GM04504 (cell line): ENCODE measurements at places on chromosomes 11 and 22.

DNA sequence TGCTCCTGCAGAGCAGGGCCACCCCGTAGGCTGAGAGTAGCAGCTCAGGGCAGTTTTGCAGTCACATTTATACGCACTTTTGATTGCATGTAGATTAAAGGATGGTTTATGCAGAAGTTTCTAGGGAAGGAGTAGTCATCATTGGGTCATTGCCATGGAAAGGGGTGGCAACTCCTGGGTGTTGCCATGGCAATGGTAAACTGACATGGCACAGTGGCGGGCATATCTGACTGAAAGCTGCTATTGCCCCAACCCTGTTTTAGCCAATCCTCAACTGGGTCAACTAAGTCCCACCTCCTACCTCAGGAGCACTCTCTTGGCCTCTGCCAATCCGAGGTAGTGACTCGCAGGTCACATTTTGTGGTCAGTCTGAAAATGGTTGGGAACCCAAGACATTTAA lies 2.4 kb upstream of the ARSA start:
- no peak for DNase-seq

- no peak for DNase-seq
These were observed 239.0 kb downstream of the TENM4 start for GRCh38 chr11:79201677-79202347.

DNA sequence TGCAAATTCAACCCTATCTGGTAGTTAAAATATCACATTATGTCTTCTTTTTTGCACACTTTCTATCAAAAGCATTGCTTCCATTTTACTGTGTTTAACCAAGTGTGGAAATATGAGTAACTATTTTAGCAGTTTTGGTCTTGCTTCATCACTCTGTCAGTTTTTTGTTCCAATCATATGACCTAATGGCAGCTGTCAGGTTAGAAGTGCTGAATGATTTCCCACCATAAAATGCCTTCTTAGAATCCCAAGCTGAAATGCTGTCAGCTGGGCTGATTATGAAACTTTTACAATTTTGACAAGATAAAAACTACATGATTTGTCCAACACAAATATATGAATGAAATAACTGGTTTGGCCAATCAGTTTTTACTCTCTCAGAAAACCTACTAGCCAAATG lies 1654.6 kb upstream of the RAG2 start:
- DNase-seq, result no peak

DNA sequence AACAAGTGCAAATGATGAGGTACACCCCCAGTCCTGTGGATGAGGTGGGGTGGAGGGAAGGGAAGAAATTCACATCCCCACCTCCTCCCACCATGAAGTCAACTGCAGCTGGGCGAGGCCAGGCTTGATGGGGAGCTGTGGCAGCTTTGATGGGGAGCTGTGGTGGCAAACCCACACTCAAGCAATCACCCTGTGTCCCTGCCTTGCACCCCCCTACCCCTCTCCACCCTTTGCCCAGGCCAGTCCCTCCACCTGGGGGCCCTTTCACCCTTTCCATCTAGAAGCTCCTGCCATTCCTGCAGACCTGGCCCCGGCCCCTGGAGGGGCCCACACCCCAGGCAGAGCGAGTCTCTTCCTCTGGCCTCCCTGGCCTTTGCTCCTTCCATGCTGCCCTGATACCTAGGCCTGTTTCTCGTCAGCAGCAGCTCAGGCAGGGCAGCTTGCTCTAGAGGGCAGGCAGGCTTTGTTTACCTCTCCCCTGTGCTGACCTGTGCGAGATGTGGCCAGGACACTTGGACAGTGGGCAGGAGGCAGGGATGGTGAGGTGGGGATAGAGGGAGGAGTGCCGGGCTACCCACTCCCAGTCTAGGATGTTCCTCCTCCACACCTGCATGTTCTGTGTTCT lies 4.5 kb upstream of the FGF3 start:
- no peak for DNase-seq

DNA sequence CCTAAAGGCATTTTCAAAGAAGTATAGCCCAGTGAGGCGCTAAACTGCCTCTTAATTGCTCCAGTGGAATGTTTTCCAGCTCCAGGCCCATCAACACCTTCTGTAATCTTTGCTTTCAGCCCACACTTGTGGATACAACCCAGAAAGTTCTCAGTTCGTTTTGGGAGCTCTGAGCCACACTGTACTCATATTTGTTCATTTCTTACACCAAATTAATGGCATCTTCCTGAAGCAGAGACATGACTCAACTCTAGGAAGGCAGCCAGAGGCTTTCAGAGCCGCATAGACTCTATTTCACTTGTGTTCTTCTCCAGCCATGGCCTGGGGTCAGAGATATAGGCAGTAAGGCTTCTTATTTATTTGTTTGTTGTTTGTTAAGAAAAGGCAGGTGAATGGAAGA lies 175.5 kb upstream of the NCAM1 start:
- peak; percentile 48 for DNase-seq

DNA sequence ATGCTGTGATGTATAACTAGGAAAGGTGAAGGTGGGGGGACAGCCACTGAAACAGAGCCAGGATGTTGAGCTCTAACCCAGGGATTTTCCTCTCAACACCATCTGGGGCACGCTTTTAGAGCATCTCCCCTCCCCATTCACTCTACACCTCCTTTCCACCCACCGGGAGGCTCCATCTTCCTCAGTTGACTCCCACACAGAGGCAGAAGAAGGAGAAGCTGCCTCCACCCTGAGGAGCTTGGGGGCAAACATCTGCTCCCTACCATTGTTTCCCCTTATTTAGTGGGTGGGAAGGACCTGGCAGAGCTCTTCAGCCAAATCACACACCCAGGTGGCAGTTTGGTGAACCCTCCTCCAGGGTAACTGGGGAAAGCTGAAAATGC lies 50.0 kb upstream of the ADA2 start:
- no peak for DNase-seq

GRCh38 chr11:129605815-129606214 lies 209.8 kb upstream of the TMEM45B start:
- DNase-seq, result no peak

DNA sequence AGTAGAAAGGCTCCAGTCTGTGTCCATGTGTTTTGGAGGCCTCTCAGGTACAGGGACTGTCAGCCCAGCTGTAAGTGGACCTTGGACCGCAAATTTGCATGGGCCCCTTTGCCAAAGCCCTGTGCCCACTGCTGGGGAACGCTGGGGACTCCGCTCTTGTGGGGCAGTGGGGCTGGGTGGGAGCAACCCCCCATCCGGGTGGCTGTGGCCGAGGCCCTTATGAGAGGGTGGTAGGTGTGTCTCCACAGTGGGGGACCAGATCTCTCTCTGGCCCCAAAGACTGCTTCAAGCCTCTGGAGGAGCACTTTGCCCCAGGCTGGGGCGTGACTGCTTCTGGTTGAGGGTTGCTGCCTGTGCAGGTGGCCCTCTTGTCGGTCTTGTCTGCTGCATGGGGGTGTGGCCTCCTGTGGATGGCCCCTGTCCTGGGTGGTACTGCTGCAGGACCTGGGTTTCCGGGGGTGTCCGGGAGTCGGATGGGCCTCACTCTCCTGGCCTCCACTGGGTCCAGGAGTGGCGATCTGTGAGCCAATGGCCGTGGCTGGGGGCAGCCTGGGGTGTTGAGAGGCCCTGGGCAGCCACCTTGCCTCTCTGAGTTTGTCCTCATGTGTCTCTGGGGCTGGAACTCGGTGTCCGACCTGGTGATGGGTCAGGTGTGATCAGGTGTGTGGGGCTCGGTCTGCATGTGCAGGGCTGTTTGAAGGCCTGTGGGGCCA lies 15.9 kb downstream of the KCNQ1 start:
- no peak for DNase-seq

GRCh38 chr22:38080474-38080849 lies 3.5 kb downstream of the SLC16A8 start:
- no peak for DNase-seq

GRCh38 chr22:46777609-46777970 lies 15.1 kb downstream of the TBC1D22A start:
- no peak for DNase-seq

- DNase-seq, result no peak
These were observed 40.7 kb downstream of the JHY start for GRCh38 chr11:122923302-122923701.

DNA sequence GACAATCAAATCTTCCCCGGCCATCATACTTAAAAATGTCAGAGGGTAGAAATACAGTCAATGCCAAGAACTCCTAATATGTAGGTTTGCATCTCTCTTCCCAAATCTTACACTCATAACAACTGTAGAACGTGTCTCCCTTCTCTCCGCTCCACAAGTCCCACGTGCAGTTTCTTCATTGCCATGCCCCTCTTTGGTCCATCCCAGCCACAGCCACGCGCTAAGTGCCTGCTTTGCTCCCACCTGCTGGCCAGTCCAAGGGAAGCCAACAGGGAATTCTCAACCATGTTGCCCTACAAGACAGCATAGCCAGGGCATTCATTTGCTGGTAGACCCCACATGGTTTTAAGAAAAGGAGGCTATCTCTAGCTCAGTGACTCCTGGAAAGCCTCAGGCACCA lies 420.6 kb upstream of the ISX start:
- no peak for DNase-seq

- DNase-seq, result no peak
These were observed 790 bp downstream of the IFITM5 start for GRCh38 chr11:298406-299065.

- DNase-seq, result no peak
These were observed 563 bp downstream of the GATD1 start for GRCh38 chr11:776561-777287.

GRCh38 chr11:64864473-64865285 lies 13.7 kb downstream of the EHD1 start:
- peak; percentile 80 for DNase-seq

GRCh38 chr11:71323876-71324526 lies 71.6 kb upstream of the SHANK2 start:
- no peak for DNase-seq

DNA sequence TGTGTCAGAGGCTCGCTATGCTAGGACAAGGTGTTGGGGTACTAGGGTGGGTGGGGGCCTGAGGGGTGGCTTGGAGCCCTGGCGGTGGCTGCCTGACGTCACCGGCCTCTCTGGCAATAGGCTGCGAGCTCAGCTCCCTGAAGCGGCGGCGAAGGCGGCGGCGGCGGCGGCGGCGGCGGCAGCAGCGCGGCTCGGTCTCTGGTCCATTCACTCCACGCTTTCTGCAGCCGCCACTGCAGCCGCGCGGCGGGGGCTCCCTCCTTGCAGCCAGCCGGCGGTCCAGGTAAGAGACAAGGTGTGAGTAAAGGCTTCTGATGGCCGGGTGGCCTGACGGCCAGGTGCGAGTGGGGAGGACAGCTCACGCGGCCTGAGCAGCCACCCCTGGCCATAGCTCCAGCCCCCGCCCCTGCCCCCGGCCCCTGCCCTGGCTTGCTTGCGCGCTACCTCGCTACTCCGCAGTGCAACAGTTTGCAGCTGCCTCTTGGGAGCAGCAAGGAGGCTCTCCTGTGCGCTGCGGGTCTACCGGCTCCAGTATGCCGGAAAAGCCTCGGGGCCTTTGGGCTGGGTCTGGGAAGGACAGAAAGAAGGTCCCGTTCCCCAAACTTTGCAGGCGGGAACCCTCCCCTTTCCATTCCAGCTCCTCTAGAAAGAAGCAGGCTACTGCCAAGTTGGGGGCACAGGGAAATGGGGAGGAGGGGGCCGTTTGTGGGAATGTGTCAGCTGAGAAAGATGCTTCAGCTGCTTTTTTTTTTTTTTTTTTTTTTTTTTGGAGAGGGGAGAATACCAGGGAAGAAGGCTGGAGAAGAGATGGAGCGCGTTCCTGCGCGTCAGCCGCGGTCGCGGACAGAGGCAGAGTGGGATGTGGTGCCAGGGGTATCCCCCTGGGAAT lies at the start of gene C11orf87:
Gene C11orf87 (plus strand): TSS at position 210 of the 889 bp plus-strand sequence. CDS start 1,444 bp downstream, outside the sequence.
- no peak for DNase-seq

DNA sequence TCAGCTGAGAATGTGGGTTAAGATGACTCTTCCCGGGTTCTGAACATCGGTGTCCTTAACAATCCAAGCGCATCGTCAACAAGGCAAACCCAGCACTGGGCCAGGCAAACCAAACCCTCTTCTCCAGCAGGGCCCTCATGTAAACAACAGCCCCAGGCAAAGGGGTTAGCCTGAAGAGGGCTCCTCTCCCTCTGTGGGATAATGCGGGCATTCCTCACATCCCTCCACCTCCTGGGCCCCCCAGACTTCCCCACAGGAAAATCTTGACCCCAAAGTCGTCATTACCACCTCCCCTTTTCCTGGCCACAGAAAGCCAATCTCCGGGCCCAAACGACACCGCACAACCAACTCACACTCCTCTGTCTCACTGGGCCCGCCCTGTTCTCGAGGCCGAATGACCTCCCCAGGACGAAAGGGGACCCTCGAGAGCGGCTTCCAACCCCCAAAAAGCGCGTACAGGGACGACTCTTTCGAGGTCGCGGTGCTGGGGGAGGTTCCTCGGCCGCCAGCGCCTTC lies 566 bp downstream of the DDB1 start:
- no peak for DNase-seq

- DNase-seq, result no peak
These were observed 131.2 kb upstream of the MTMR2 start for GRCh38 chr11:96054870-96055705.

GRCh38 chr22:20530368-20531153 lies 23.2 kb downstream of the MED15 start:
- peak; percentile 69 for DNase-seq

- DNase-seq, result no peak
These were observed 63.7 kb downstream of the MACROD1 start for GRCh38 chr11:64102005-64102738.

- DNase-seq, result peak; percentile 44
These were observed 79.0 kb downstream of the AASDHPPT start for GRCh38 chr11:106156290-106156937.

DNA sequence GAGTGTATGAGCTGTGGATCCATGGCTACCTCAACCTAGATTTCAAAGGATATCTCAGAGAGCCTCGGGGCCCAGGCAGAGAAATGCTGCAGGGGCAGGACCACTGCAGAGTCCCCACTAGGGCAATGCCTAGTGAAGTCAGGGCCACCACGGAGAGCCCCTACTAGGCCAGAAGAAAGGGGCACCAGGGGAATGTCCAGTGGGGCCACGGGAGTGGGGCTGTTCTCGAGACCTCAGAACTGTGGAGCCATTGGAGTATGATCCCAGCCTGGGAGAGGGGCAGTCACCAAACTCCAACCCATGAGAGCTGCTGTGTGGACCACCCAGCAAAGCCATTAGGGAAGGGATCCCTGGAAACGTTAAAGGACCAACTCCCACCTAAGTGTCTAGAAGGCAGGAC lies 24.5 kb downstream of the RTL6 start:
- DNase-seq, result no peak

- no peak for DNase-seq
These were observed 9.1 kb upstream of the TAGLN start for GRCh38 chr11:117189941-117190544.

- DNase-seq, result peak; percentile 29
These were observed 62.1 kb downstream of the THAP12 start for GRCh38 chr11:76318744-76319384.

DNA sequence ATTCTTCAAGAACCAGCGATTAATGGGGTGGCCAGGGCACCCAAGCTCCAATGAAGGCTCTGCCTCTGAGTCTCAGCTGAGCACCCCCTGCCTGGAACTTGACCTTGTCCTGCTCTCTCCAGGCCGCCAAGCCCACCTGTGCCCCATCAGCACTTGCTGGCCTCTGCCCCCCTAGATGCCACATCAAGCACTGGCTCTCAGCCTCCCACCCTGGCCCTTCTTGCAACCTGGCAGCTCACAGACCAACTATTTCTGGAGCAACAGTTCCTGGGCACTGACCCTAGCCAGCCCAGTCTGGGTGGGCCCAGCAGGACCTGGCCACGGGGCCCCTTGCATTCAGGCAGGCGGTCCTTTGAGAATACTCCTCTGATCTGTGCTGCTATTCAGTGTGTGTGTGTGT lies 98.8 kb upstream of the PITPNB start:
- no peak for DNase-seq
